ENCODE measurements at places on chromosomes 12 and 14. TPM values are rescaled to one million over a fixed set of nuclear protein-coding genes. Genes with fewer than 3 reads are reported as not detected.

- no peak overlapping the region for H3K4me3 ChIP-seq
- H3K36me3 ChIP-seq: no peaks in the 10 kb centered on the region
- H3K4me1 ChIP-seq: peaks cover 6% of the 10 kb centered on the region
- peaks cover 43% of the 10 kb centered on the region for H3K27me3 ChIP-seq
Observed at GRCh38 chr12:72272731-72273498, 745 bp downstream of the TRHDE start.

- no peak for DNase-seq
- peaks cover 31% of the 10 kb centered on the region for H3K36me3 ChIP-seq
- H3K4me3 ChIP-seq: peak overlapping the region; percentile 85
- peak overlapping the region; percentile 95 for H3K27ac ChIP-seq
- H3K4me1 ChIP-seq: peaks cover 49% of the 10 kb centered on the region
- no peaks in the 10 kb centered on the region for H3K27me3 ChIP-seq
Observed at GRCh38 chr14:104752423-104752734, 568 bp upstream of the SIVA1 start.

The TAS2R20 gene
- total RNA-seq: 1.6 TPM

The LRP1-AS gene
- total RNA-seq: not detected

- H3K4me1 ChIP-seq: no peaks in the 10 kb centered on the region
- H3K4me3 ChIP-seq: no peak overlapping the region
- H3K27ac ChIP-seq: no peak overlapping the region
- no peak for DNase-seq
- no peaks in the 10 kb centered on the region for H3K36me3 ChIP-seq
- H3K27me3 ChIP-seq: no peaks in the 10 kb centered on the region
Observed at GRCh38 chr12:85779768-85780167, 56.4 kb downstream of the RASSF9 start.

DNA sequence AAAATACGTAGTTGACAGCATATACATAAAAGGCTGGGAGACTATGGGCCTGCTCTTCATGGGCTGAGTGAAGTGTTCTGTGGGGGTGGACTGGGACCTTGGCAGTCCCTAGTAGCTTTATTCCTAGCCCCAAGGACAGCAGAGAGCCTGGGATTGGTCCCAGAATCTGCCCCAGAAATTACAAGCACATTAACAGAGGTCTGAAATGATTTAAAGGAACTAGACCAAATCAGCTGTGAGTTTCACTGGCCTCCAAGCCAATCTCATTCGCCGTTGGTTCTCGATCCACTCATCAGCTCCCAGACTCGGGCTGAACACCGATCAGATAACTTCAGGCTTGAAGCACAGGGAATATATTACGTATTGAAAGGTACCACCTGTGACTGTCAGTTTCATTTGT lies 77.0 kb upstream of the PSMC1 start:
- no peak for DNase-seq
- no peak overlapping the region for H3K4me3 ChIP-seq
- H3K27me3 ChIP-seq: peaks cover 14% of the 10 kb centered on the region
- H3K36me3 ChIP-seq: no peaks in the 10 kb centered on the region
- H3K27ac ChIP-seq: no peak overlapping the region
- H3K4me1 ChIP-seq: no peaks in the 10 kb centered on the region

Measured in activated CD4-positive, alpha-beta T cell treated with anti-CD3 and anti-CD28 coated beads, Interleukin-2, amount 10 ng/mL, durations not matched to agents 7 days and 5 days (primary cell).